ENCODE measurements at places on chromosomes 3 and 15.

GRCh38 chr3:52493232-52494017 lies 1.7 kb upstream of the STAB1 start:
- no peak for DNase-seq

DNA sequence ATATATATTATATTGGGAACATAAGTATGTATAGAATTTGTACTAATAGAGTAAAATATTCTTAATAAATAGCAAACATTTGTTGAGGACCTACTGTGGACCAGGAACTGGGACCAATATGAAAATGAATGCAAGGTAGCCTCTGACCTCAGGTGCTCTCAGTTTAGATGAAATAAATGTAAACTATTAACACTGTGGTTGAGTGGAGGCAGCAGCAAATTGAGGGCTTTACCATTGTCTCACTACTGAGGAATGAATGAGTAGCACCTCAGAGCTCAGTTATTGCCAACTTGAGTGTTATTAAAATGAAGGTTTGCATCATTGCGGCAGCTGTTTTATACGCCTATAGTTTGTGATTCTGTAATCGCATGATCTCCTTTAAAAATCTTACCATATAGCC lies 90.9 kb upstream of the CGNL1 start:
- no peak for DNase-seq

- DNase-seq, result no peak
Observed at GRCh38 chr15:49301562-49301961, 121.5 kb upstream of the FGF7 start.

DNA sequence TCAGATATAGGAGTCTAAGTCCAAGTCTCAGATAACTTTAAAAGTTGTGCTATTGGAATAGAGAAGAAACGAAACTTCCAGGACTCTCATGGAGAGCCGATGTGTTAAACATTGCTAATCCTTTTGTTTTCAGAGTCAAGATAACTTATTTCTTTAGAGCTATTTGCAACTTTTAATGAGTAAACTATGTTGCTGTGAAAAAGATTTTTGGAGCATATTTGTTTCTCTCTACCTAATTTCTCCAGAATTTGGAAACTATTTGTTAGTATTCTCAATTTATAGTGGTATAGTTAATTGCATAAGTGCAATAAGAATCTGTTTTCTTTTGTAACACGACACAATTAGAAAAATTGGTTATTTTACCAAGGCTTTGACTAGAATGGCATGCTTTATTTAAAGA lies 588.9 kb downstream of the NTRK3 start:
- no peak for DNase-seq

GRCh38 chr3:126342991-126343648 lies 14.1 kb downstream of the KLF15 start:
- no peak for DNase-seq

GRCh38 chr3:60383345-60383744 lies 867.9 kb downstream of the FHIT start:
- DNase-seq, result no peak

- no peak for DNase-seq
Observed at GRCh38 chr3:47705391-47705790, 76.3 kb downstream of the SMARCC1 start.

DNA sequence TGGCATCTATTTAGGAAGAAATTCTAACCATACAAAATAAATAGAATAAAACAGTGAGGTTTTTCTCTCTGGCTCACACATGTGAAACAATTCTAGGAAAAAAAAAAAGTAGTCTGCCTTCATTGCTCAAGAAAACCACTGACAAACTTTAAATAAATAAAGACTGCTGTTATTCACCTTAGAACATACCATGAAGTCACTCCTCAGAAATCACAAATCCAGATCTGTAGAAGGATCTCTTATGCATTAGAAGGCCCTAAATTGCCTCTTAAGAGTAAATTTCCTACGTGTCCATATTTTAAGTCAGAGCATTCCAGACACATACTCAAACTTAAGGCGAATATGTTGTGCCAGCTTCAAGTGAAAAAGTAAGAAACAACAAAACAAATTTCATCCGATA lies 217.3 kb downstream of the ZIC4 start:
- DNase-seq, result no peak

DNA sequence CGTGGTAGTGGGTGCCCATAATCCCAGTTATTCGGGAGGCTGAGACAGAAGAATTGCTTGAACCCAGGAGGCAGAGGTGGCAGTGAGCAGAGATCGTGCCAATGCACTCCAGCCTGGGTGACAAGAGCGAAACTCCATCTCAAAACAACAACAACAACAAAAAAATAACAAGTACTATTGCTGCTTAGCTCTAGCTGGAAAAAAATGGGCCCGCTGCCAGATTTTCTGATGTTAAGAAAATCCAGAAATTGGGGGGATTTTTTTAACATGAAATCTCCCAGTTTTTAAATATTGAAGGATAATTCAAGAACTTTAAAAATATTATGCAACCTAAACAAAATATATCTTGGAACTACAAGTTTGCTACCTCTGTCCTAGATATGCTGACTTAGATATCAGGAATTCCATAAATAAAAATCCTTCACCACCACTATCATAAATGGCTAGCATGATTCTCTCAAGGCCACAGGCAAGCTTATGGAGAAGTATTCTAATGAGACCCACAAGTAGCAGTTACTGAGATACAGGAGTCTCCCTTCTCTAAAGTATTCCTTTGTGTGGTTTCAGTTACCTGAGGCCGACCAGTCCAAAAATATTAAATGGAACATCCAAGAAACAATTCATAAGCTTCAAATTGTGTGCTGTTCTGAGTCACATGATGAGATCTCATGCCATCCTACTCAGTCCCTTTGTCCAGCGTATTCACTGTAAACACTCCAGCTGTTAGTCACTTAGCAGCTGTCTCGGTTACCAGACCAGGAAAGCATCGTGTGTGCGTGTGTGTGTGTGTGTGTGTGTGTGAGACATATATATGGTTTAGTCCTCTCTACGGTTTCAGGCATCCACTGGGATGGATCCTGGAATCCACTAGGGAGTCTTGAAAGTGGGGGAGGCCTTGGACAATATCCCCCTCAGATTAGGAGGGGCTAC lies 277.2 kb downstream of the TBL1XR1 start:
- no peak for DNase-seq

DNA sequence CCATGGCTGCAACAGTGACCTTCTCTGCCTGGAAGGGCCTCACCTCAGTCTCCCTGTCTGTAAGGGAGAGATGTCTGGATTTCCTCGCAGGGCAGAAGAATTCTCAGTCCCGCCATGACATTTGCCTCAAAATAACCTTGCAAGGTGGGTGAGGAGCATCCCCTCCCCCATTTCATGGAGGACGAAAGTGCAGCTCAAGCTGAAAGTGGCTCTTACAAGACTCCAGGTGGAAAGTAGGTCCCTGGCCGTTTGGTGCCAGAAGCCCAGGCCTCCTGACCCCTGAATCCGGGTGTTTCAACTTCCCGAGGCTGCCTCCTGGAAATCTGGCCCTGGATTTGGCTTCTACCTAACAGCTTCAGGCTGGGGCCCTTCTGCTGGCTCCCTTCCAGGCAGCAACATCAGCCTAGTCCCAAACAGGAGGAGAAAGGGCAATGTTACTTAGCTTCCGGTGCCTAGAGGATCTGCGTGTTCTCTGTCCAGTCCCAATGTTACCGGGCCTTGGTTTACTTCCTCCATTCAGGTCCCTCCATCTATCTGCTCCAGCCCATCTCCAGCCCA lies 769 bp upstream of the CSPG4 start:
- no peak for DNase-seq

DNA sequence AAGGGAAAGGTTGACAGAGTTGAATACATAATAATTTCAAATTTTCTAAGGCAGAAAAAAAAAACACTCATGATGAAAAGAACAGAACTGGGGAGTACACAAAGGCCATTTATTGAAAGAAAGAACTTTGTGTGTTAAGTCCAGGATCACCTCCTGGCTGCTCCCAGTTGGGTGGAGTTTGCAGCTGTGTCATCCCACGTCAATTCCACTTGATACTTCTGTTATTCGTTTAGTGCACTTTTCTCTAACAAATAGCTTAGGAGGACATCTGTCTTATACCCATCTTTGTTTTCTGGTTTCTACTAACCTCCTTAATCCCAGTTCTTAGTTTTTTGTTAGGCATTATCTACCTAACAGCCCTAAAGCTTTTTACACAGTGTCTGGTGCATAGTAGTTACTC lies 44.7 kb downstream of the SGO1 start:
- DNase-seq, result no peak

- DNase-seq, result no peak
Observed at GRCh38 chr15:33888176-33888575, 80.1 kb upstream of the CHRM5 start.

DNA sequence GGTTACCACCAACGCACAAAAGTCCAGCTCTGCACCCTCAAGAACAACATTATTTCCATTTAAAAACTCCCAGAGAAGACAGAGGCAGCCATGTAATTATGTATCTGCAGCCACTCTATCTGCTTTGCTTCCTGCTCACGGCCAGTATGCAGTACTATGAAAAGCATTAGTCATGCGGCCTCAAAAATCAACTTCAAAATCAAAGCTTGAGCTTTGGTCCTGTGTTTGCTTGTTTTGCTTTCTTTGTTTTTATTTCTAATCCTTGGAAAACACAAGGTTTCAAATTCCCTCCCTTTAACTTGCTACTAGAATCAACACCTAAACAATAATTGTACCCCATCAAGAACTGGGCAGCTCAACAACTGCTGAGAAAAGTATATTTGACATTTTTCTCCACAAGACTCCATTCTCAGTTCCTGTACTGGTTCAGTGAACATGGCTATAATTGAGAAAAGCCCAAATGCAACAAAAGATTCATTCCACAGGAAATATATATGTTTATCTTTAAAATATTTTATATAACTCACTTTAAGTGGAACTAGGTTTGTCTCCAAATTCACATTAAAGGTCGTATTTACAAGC lies 37.6 kb downstream of the GBE1 start:
- DNase-seq, result no peak

GRCh38 chr3:48951764-48952163 lies 33.1 kb downstream of the ARIH2 start:
- DNase-seq, result no peak

GRCh38 chr3:168341192-168341815 lies 245.6 kb upstream of the GOLIM4 start:
- DNase-seq, result no peak

- no peak for DNase-seq
Observed at GRCh38 chr15:58529041-58529440, 97.2 kb downstream of the LIPC start.

DNA sequence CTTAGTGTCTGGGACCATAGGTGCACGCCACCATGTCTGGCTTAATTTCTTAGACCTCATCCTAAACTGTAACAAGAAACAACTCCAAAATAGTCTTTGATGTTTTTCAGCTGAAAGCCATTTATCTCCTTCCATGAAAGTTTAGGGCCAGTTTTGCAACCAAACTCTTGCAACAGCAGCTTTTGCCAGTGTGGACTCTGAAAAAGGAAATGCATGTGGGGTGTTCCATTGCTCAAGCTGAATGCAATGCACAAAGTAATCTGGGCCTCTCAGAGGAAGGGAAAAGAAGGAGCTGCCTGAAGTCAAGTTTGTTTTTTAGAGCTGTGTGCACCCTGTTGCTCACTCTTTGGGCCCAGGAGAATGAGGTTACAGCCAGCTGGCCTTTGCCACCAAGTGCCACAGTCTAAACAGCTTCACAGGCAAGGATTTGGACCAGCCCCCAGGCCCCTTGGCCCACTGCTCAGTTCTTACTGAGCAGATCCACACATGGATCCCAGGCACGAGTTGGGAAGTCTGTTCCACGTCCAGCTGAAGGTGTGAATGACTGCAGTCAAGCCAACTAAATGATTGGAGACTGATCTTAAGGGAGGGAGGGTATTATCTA lies 212.3 kb upstream of the LRRFIP2 start:
- DNase-seq, result no peak

DNA sequence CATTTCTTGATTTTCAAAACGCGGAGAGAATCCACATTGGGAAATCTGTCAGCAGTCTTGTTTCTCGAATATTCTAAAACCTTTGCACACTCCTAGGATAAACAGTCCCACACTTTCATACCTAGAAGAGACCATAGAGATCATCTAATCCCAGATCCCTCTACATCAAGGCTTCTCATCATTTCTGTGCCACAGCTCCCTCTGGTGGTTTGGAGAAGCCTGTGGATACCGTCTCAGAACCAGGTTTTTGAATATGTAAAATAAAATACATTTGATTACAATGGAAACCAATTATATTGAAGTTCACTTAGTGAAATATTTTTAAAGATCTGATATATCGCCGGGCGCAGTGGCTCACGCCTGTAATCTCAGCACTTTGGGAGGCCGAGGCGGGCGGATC lies 211.9 kb upstream of the GOLGA6L4 start:
- DNase-seq, result no peak

Measured in stimulated activated CD8-positive, alpha-beta memory T cell treated with anti-CD3 and anti-CD28 coated beads, Interleukin-15, amount 100 ng/mL, for 4 hours (primary cell).